A549 treated with DMSO at 1 μM for 4 hours (cell line): ENCODE measurements at places on chromosomes 1 and 21. TPM values are rescaled to one million over a fixed set of nuclear protein-coding genes. Genes with fewer than 3 reads are reported as not detected.

EVI5 gene
- 5.2 to 7.4 TPM (median 6.6 TPM) in 5 replicates for total RNA-seq

ACKR1 gene
- not detected in 5 replicates for total RNA-seq

OR2G6 gene
- not detected in 5 replicates for total RNA-seq

PYGO2 gene
- total RNA-seq: 22.8 to 24.9 TPM (median 23.9 TPM) in 5 replicates

TSACC gene
- total RNA-seq: 2.0 to 2.8 TPM (median 2.2 TPM) in 5 replicates
